ENCODE measurements at places on chromosomes 5 and 9.

DNA sequence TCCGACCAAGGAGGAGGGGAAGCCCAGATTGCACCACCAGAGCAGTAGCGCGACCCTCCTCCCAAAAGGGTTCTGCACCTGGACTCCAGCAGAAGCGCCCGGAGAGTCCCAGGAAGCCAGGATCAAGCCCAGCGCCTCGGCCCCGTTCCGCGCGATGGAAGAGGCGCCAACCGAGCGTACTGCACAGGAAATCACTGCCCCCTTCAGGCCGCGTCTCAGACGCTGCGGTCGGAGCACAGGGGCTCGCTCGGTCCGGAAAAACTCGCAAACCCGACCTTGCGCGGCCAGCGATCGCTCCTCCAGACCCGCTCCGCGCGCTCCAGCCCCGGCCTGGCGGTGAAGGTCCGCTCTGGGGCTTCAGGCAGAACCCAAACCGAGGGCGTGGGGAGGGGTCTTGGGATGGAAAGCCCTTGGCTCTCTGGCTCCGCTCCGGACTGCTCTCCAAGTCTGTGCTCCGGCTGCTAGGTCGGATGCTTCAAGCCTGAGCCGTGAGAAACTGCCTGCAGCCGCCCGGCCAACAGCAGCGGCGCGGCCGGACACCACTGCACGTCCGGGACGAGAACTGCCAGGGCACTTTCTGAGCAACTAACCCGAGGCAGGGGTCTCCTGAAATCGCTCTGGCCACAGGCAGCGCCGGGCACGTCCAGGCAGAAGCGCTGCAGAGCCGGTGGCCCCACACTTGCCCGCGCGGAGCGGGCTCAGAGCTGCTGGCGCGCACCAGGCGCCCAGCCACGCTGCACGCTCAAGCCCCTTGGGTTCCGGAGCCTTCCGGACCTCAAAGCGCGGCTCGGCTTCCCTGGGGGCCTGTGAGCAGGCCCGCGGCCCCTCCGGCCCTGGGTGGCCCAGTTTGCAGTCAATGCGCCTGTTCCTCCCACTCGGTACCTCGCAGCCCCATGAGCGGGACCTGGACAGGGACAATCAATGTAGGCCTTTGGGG is 1.3 kb downstream of the GABBR2 start:
- DNase-seq, result no peak

DNA sequence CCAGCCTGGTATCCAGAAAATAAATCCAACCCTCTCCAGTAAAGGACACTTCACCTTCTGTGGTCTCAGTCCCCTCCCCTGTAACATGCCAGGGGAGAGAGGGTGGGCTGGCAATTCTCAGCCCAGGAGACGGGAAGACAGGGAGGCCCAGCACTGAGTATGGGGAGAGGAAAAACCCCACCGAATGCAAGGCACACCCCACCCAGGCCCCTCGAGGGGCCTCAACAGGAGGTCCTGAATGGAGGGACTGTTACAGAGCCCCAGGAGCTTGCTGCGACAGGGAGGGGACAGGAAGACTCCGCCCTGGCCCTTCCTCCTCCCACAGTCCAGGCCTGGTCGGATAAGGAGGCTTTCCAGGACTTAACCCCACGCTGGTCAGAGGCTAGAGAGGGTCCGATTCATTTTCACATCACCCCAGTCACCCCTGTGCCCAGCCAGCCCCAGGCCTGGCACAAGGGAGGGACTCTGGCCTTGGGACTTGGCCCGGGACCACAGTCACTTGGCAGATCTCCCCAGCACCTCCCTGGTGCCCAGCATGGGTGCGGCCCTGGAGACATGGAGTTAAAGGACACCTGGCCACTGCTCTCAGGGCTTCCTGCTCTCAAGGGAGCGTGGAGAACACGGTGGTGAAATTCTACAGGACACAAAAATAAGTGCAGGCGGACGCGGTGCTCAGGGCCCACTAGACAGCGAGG is 44.9 kb upstream of the STXBP1 start:
- no peak for DNase-seq

DNA sequence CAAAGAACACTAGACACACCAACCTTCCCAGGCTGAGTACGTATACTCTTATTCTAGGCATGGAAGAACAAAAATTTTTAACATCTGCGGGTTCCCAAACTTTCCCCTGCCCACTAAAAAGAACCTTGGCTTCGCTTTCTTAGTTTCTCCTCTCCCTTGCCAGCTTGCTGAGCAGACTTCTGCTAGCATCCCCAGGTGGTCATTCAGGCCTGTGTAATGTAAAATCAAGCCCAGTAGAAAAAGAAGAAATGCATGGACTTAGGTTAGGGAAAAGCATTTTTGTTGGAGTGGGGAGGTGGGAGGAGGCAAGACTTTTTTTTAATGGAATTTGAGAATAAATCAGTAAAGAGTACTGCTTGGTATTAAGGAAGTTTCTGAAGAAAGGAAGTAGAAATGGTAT is 331.0 kb upstream of the TLE4 start:
- DNase-seq, result no peak

GRCh38 chr9:81069923-81070322 is 619.4 kb downstream of the TLE1 start:
- DNase-seq, result no peak

DNA sequence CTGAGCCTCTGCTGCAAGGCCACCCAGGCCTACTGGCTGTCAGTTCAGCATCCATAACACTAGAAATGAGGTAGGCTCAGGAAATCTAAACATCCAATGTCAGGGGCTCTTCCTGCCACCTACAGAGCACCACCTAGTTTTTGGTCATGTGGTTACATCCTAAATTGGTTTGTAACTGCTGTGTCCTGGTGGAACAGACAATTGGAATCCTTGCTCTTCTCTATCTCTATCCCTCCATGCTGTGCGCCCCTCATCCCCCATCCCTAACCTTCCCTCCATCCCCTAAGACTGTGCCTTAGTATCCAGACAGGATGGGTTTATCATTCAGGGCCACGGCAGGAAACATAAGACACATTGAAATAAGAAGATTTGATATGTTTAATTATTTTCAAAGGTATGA is 11.4 kb upstream of the MCTP1 start:
- DNase-seq, result no peak

GRCh38 chr5:176481711-176482110 is 33.5 kb downstream of the FAF2 start:
- no peak for DNase-seq

GRCh38 chr9:8401961-8402705 is 602.6 kb upstream of the DMAC1 start:
- DNase-seq, result no peak

GRCh38 chr9:127075624-127076372 is 46.6 kb downstream of the ANGPTL2 start:
- DNase-seq, result no peak

- DNase-seq, result no peak
Measured at GRCh38 chr9:4762886-4763541, 22.0 kb upstream of the AK3 start.

DNA sequence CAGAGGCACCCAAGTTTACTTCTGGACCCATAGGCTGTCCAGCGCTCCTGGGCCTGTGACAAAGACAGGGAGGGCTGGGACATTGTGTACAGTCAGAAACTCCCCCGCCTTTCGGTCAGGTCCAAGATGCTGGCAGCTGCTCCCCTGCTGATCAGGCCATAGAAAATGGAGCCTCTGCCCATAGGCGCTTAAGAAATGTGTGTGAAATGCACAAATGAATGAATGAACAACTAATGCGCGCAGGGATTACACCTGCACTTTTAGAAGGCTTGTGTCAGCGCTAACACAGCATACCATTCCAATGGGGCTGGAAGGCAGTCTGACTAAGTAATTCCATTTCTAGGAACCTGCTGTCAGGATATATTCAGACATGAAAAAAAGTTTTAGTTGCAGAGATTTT is 16.3 kb downstream of the PTPN3 start:
- no peak for DNase-seq

GRCh38 chr5:149301049-149301743 is 29.5 kb downstream of the AFAP1L1 start:
- no peak for DNase-seq

DNA sequence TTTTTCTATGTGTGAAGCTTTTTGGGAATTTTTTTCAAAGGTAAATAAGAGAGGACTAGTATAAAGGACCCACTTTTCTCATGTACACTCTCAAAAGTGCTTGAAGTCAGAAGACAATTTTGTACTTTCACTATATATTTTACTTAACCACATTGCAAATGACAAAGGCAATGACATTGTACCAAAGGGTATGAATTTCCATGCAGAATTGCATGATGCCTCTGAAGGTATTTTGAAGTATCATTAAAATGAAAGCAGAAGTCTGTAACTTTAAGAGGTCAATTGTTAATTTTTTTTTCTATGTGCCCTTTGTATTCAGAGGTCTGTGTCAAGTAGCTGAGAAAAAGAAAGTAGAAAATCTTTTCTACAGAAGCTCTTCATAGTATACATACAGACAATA is 84.7 kb downstream of the ST8SIA4 start:
- DNase-seq, result no peak

GRCh38 chr9:119588874-119589744 is 219.9 kb upstream of the BRINP1 start:
- no peak for DNase-seq

DNA sequence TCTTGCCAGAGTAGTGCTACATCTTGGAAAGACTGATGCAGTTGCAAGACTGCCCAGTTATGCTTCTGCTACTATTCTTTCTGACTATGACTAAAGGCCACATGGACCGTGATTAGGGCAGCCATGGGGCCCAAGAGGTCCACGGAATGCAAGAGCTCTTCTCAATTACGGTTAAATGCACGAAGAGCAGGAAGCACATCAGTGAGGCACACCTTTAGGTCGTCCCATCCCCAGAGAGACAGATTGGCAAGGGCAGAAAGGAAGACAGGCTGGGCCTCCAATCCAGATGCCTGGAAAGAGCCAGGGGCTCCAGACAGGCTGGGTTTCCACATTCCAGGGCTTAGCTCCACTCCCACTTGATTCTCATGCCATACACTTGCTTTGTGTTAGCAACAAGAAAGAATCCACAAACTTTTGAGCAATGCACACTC is 132.3 kb upstream of the SLIT3 start:
- DNase-seq, result no peak

DNA sequence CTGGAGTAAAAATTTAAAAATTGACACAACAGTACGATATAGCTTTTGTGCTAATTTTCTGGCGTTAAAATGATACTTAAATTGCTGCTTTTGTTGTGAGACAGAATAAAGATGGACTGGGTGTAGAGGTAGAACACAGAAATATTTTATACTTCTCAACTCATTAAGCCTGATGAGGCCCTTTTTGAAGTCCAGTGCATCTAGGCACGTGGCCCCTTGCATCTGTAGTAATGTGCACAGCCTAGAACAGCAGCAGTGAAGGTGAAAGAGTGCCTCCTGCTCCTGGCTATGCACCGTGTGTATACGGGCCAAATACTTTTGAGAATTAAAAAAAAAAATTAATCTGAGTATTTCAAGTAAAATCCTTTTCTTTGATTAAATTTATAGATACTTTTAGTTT is 115.6 kb downstream of the XRCC4 start:
- no peak for DNase-seq

- DNase-seq, result no peak
Measured at GRCh38 chr5:2666081-2666480, 85.4 kb downstream of the IRX2 start.
